Neural progenitor cell (in vitro differentiated cells): ENCODE measurements at places on chromosomes 1 and 21. TPM values are rescaled to one million over a fixed set of nuclear protein-coding genes. Genes with fewer than 3 reads are reported as not detected.
A peak's percentile ranks its signal among the peaks of the same experiment; 100 is the strongest.

SPRR1B gene
- not detected in 2 replicates for total RNA-seq

DNA sequence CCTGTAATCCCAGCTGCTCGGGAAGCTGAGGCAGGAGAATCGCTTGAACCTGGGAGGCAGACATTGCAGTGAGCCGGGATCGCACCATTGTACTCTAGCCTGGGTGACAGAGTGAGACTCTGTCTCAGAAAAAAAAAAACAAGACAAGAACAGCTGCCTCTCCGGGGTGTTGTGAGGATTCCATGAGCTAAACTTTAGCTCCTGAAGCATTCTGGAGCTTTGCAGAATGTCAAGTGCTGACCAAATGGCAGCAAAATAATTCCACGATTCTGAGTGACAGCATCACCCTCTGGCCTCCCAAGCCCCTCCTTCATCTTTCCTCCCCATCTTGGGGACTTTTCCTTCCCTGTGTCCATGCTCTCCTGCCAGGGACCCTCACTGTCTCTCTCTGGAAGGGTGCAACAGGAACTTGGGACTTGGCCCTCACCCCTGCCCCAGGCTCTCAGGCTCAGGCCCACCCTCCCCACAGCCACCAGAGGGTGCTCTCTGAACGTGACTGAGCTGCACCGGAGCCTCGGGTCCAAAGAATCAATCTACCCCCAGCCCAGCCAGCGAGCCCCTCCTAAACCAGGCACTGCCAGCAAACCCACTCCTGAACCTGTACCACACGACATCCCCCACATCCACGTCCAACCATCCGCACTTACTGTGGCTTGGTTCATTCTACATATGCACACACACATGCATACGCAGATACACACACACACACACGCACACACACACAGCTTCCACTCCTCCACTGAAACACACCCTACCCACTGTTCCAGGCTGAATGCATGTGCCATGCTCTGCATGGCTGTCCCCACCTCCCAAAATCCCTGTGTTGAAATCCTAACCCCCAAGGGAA, 45.7 kb downstream of the ACOT7 start:
- peak; percentile 70 for DNase-seq

GRCh38 chr1:34822202-34822601, 29.4 kb downstream of the GJA4 start:
- no peak for DNase-seq

DNA sequence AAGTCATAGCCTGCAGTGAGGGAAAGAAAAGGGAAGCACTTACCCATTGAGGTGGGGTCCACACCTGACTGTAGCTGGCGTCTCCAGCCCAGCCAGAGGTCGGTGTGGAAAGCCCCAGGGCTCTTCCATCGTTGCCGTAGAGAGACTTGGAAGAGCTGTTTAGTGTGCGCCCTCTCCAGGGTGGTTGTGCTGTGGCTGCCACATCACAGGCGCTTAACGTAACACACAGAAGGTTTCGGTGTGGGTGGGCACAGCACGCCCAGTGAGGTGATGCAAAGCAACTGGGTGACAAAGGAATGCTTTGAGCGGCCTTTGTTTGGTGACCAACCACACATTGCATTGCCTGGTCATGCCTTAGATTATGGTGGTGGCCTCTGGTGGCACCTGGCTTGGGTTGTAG, 36.8 kb upstream of the KIF1B start:
- no peak for DNase-seq

RWDD3 gene
- 22.1 and 32.2 TPM in 2 replicates for total RNA-seq

- no peak for DNase-seq
Measured at GRCh38 chr1:223711747-223712193, 569 bp upstream of the CAPN2 start.

DNA sequence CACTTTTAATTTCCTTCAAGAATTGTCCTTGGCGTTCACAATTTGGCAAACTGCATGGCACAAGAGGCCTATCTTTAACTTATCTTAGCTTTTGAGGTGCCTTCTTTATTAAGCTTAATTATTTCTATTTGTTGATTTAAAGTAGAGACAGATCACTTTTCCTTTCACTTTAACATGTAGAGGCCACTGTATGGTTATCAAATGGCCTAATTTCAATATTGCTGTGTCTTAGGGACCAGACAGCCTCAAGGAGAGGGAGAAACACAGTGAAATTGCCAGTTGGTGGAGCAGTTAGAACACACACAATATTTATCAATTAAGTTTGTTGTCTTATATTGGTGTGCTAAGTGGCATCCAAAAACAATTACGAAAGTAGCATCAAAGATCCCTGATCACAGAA, 1013.9 kb downstream of the KCNT2 start:
- no peak for DNase-seq

- peak; percentile 14 for DNase-seq
Measured at GRCh38 chr1:199545780-199546179, 481.7 kb upstream of the NR5A2 start.

DNA sequence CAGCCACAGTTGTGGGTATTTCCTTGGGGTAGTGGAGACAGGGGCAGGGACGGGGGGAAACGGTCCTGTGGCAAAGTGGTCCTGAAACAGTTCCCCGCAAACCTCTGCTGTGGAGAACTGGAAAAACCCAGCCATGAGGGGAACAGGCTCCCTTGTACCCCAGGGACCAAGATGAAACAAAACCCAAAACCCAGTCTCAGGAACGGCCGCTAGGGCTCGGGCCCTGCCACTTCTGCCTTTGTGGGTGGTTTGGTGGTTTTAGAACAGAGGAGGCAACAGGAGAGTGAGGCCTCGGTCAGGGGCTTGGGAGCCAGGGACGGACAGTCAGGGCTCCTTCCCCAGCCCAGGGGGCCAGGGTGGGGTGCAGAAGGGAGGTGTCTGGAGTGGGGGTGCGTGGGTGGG, 24.8 kb upstream of the EDN2 start:
- no peak for DNase-seq

- DNase-seq: no peak
Measured at GRCh38 chr1:54317084-54317483, 89.1 kb downstream of the SSBP3 start.

- DNase-seq: no peak
Measured at GRCh38 chr1:94783342-94784189, 36.6 kb upstream of the SLC44A3 start.

FAM76A gene
- 13.6 and 28.2 TPM in 2 replicates for total RNA-seq

LRRC42 gene
- total RNA-seq: 69.1 and 74.5 TPM in 2 replicates

- DNase-seq: no peak
Measured at GRCh38 chr1:32652244-32652962, 1.4 kb downstream of the RBBP4 start.

DNA sequence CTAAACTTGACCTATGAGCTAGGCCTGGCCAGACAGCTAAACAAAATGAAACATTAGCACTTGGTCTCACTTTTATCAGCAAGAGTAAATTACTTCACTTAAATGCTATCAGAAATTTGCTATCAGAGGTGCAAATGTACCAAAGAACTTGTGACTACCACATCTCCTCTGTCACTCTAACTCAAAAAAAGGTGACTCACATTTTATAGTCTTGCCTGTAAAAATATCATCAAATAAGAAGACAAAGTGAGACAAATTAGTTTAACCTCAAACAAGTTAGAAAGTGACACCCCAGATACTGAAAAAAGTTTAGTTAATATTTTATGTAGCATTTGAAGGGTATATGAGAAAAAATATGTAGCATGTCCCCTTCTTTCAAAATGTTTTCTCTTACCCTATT, 76.9 kb downstream of the EPS15 start:
- no peak for DNase-seq

DNA sequence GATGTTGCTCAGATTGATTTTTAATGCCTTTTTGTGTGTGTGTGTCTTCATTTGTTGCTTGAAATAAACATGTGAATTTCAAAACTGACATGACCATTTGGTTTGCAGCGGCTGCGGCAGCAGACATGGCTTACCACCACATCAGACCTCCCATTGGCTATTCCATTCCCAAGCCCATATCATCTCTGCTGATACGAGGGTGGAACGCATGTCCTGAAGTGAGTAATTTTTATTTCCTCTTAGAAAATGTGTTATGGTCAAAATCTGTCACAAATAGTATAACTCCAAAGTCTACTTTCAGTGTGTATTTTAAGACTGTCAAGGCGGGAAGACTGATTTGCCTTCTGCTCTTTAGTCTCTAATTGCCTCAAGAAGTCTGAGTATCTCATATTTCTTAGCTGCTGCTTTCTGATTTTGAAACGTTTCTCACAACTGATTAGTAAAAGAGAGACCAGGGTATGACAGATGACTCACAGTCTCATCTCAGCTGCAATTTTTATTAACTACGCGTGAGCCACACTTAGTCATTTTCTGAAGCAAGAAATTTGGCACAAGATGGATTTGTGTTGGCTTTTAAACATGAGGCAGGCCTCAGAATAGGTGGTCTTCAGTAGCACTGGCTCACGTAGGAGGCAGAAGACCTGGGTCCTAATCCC, 49.0 kb downstream of the LRRC53 start:
- DNase-seq: no peak

GRCh38 chr1:116379674-116380498, 6.8 kb downstream of the ATP1A1 start:
- DNase-seq: no peak

- DNase-seq: no peak
Measured at GRCh38 chr1:241443561-241443960, 76.0 kb downstream of the FH start.

DNA sequence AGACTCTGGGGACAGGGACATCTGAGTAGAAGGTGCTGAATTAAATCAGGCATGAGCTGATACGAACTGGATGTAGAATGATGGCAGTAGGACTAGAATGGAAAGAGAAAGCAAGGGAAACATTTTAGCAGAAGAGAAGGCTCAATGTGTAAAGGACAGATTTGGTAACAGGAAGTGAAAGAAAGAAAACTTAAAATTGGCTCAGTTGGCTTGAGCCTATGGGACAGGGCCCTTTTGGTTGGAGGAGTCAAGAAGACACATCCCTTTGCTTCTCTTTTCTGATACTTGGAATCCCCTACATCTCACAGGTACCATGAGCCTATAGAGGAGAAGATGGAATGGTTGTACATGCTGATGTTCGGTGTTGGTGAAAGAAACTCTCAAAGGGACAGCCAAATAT, 300.6 kb upstream of the PLXNA2 start:
- DNase-seq: no peak

- no peak for DNase-seq
Measured at GRCh38 chr1:220019071-220019470, 27.2 kb downstream of the EPRS1 start.

POU2F1 gene
- 48.1 and 68.0 TPM in 2 replicates for total RNA-seq

DNA sequence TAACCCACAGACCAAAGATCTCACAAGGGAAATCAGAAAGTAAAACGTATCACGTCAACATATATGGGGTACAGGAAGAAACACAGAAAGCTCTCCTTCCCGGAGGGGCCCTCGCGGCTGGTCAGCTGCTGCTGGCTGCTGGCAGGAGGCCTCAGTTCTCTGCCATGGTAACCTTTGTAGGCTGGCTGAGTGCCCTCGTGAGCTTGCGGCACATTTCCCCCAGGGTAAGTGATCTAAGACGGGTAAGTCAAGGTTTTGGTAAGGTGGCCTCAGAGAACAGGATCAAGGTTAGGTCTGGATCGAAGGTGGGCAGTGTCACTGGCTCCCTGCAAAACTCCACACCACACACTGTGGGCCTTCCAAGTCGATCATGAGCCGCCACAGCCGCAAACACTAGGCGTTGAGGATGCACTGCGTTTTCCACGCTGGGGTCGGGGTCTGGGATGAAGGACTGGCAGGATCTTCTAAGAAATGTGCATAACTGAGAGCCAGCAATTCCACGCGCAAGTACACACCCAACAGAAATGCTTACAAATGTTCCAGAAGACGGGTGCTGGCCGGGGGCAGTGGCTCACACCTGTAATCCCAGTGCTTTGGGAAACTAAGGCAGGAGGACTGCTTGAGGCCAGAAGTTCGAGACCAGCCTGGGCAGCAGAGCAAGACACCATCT, 33.9 kb downstream of the WDR4 start:
- DNase-seq: no peak

DNA sequence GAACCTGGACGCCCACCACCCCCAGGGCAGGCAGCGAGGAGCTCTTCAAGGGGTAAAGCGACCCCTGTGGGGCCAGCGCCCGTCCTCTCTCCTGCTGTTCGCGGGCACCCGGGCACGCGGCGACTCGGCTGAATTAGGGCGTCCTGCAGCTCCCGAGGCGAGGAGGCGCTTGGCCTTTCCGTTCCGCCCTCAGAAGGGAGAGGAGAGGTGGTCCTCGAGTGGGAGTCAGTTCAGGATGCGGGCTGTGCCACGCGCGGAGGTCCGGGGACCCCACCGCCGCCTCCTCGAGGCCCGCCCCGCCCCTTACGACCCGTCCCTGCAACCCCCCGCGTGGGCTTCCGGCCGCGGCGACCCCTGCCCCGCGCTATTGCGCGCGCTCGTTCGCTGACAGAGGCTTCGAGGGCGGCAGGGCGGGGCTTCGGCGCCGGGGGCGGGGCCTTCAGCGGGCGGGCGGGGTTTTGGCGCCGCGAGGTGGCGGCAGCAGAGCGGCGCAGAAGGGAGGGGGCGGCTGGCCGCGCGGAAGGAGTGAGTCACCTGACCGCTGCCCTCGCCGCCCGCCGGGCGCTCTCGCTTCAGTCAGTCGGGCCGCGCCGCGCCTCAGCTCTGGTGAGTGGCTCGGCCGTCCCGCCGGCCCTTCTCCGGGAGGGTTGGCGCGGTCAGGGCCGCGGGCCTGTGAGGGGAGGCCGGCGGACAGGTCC, at the start of gene BACH1:
Gene BACH1 (plus strand): TSS at position 575 of the 698 bp plus-strand sequence. CDS start 22,359 bp downstream, outside the sequence.
- DNase-seq: peak; percentile 98

MMEL1 gene
- 0.19 and 0.31 TPM in 2 replicates for total RNA-seq

PLD5 gene
- 1.7 and 1.8 TPM in 2 replicates for total RNA-seq

DNA sequence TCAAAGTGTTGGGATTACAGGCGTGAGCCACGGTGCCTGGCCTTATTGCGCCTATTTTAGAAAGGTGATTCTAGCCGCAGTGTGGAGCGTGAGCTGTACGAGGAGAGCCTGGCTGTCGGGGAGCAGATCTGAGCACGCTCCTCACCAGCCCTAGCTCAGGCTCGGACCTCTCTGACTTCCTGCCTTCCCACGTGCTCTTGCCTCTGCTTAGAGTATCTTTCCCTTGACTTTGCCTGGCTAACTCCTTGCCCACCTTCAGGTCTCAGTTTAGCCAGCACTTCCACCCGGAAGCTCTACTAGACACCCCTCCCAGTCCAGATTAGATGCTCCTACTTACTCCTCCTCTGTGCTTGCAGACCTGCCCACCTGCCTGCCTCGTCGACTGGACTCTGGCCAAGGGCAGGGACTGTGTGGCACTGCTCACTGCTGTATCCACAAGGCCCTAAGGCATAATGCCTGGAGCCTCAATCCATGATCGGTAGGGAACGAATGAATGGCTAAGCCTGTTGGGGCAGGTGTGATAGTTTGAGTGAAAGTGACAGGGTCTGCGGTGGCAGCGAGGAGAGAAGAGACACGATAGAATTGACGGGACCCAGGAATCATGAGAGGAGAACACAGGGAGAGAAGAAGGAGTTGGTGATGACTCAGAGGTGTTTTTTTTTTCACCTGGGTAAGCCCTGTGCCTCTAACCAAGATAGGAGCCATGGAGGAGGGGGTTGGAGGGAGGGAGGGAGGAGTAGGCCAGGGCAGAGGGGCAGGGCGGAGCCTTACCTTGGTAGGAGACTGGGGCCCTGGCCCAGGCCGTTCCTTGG, 28.1 kb upstream of the WASF2 start:
- no peak for DNase-seq

DNA sequence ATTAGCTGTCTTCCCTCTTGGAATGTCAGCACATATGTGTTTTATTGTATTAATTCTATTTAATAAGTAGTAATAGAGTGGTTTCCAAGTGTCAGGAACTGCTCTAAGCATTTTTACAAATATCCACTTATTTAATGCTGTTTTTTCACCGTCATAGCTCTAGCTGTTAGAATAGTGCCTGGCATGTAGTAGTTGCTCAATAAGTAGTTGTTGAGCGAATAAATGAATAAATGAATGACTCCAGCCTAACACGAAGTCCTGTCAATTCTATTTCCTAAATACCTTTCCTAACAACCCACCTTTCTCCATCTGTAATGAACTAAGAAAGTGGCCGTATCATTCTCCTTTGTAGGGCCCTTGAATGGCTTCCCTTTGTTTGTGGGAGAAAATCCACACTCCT, 312.5 kb downstream of the DISC1 start:
- DNase-seq: no peak
